ENCODE measurements at places on chromosomes 5 and 9.

GRCh38 chr9:93653760-93654159, 77.4 kb downstream of the PHF2 start:
- DNase-seq = no peak

DNA sequence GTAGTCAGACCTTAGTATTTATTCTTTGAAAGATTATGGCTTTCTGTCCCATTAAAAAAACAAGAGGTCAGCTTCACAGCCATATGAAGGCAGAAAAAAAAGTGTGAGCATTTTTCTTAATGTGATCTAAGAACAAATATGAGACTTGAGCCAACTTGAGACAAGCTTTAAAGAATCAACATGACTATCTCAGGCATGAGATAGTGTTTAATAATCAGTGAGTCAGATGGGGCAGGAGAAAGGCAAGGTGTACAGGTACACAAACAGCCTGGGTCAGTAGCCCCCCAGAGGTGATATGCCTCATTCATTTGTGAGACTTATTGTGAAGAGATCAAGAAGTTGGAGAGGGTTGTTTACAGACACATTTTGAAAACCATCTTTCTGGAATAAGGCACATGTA, 83.6 kb downstream of the GDNF start:
- DNase-seq = no peak

- no peak for DNase-seq
These were observed 49.5 kb upstream of the SUSD1 start for GRCh38 chr9:112224401-112225289.

DNA sequence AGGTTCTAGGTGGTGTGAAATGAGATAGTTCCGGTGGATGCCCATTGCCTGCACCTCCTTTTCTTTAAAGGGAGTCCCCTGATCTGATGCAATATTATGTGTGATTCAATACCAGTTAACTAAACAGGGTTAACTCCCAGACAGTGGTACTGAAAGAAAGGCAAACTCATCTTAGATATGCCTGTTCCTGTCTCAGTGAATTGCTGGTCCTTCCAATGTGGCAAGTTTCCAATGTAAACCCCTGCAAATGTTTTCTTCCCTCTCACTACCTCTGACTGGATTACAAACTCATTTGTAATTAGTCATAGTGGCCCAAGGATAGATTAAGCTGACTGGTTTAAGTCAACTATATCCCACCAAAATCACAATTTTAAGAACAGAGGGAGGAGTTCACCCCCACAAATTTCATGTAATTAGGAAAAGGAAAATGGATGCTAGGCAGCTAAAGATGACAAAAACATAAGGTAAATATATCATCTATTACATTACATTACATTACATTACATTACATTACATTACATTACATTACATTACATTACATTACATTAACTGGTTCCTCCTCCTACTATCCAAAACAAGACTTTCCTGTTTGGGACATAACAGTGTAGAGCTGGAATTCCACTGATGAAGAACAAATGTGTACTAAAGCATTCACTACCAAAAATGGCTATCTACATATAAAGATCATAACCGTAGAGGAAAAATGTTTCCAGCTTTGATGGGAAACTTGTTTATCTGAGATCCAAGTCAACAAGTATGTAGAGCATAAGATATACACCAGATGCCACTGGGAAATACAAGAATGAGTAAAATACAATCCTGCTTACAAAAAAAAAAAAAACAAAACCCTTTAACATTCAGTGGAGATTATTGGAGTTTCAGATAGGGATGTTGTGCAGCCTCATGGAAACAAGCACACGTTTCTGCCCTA, 121.5 kb upstream of the SNX2 start:
- DNase-seq = no peak

- DNase-seq = no peak
These were observed 9.7 kb downstream of the SH3TC2 start for GRCh38 chr5:149053072-149053695.

GRCh38 chr9:93578844-93579243, 2.5 kb downstream of the PHF2 start:
- no peak for DNase-seq

DNA sequence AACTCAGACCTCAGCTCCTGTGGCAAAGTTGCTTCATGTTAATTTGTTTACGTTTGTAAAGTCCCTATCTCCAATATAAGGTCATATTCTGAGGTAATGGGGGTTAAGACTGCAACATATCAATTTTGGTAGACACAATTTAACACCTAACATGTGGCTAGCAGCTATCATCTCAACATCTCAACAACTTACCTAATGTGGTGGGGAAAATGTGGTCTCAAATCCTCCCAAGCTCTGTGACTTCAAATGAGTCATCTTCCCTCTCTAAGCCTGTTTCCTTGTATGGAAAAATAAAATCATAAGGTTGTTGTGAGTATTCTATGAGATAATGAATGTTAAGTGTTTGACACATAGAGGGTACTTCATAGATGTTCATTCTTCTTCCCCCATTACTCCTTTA, 443.3 kb downstream of the CDK5RAP2 start:
- no peak for DNase-seq

DNA sequence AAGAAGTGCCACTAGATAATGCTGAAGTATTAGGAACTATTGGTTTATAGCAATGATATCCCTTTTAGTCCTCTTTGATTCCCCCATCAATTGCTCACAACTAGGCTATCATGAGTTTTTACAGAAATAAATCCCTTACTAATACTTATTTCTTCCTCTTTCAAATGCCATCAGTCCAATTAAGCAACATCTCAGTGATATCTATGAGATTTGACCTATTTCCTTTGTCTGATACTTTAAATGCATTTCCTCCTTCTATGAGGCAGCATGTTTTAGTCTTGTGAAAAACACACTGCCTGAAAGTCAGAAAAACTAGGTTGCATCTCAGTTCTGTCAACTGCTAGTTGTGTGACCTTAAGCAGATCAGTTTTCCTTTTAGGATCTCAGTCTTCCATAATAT, 101.6 kb downstream of the FBXW11 start:
- no peak for DNase-seq

- DNase-seq = no peak
These were observed 449.6 kb upstream of the CHD1 start for GRCh38 chr5:99378443-99378842.

DNA sequence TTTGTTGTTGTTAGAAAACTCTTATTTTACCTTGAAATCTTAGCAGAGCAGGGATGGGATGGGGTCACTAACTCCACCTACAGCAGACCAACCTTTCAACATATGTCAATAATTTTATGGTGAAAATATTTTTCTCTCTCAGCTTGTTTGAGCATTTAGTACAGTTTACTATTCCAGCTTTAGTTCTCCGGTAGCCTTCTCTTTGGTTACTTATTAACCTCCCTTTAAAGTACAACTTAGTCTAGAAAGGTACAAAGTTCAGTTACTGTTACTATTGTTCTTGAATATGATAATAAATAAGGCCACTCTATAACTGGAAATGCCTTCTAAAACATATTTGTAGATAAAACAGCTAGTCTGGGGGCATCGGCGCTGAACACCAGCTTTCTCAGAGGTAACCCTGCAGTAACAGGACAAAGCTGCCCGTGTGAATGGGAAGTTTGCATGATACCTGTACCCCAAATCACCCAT, 233.3 kb downstream of the PCSK1 start:
- no peak for DNase-seq

DNA sequence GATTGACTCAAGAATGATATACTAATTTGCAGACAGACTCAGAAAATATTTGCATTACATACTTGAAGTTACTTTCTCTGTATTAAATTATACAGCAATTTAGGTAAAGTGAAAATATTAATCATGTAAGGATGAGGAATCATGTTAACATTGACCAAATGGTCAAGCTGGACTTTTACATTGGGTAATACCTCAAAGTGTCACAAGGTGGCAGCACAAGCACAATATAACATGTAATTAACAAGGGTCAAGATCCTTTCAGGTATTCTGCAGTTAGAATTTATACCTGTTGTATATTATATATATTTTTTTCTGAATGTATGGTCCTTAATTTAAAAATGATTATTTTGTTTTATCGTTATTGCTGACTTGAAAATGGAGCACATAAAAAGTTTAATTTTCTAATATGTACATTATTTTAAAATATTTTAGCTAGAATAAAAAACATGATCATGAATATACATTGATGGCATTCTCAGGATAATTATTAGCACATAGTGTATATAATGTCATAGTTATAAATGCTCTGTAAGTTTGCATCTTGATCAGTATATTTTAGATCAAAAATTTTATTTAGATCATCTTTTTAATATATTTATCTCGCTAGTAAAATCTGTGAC, 8.6 kb downstream of the HAPLN1 start:
- peak; percentile 25 for DNase-seq

- DNase-seq = no peak
These were observed 232.0 kb downstream of the IRX1 start for GRCh38 chr5:3827624-3828023.

DNA sequence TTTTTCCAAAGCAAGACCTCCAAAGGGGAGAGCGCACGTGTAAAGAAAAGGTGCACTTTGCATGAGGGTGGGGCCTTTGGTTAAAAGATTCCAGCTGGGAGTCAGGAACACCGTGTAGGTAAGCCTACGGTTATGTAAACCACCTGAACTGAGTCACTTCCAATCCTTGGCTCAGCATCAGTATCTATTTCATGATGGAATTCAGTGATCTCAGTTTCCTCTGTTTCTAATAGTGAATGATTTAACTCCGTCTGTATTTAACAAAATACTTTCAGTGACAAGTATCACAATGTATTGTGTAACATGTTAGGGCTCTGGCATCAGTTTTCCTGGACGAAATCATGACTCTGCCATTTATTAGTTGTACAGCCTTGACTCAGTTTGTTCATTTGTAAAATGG, 1.3 kb upstream of the SVEP1 start:
- no peak for DNase-seq

- DNase-seq = no peak
These were observed 26.3 kb downstream of the CNTFR start for GRCh38 chr9:34563262-34563661.

DNA sequence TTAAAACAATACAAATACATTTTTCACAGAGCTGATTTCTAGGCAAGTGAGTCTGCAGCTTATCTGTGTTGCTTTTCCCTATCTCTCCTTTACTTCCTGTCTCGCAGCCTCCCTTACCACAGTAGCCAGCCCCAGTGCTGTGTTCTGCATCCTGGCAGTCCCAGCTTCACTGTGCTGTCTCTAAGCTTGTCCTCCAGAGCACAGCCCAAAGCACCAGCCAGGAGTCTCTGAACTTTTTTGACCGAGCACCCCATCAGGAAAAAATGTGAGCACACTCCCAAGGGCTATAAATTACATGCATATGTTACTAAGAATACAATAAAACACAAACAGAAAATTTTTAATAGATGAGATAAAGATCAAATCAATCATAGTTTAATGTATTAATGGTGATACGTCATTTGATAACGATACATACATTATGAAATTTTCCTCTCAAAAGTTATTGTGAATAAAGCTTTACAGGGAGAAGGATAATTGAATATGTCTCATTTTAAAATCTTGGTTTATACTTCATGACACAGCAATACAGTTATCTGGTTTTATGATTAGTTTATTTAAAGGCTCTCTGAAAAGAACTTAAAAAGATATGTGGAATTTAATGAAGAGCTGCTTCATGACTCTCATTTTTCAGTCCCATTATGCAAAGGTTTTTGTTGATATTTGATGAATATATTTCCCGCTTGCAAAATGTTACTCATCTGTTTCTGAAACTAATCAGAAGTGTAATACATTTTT, 7.3 kb upstream of the RHOBTB3 start:
- no peak for DNase-seq
